ENCODE measurements at places on chromosomes 1 and 21.

GRCh38 chr1:27298632-27299384 lies 23.2 kb upstream of the TMEM222 start:
- H3K27ac ChIP-seq = no peak overlapping the region
- no peaks in the 10 kb centered on the region for H3K4me1 ChIP-seq
- H3K27me3 ChIP-seq = no peaks in the 10 kb centered on the region
- H3K4me3 ChIP-seq = no peak overlapping the region
- no peaks in the 10 kb centered on the region for H3K36me3 ChIP-seq

DNA sequence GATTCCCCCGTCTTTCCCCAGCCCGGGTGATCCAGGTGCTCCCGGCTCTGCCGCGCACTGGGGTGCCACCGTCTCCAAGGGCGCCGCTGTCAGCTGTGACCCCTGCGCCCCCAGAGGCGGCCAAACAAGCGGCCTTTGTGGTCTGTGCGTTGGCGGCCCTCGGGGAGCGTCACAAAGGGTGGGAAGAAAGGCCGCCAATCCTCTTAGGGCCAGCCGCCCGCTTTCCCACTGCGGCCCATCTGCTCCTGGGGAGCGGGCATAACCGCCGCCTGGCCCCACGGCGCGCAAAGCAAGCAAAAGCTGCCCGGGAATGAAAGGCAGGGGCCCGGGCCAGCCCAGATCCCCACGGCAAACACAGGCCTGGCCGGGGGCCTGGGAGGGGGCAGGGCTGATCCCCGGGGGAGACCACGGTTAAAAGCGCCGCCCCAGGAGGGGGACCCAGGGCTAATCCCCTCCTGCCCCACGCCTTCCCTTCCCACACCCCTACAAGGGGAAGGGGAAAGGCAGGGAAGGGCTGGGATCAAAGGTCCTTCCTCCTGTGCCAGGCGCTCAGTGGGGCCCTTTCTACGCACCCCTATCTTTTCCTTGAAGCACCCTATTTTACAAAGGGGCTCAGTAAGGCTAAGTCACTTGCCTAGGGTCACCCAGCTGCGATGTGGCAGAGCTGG lies 24.0 kb downstream of the C1QB start:
- no peak for DNase-seq
- H3K4me1 ChIP-seq = no peaks in the 10 kb centered on the region
- H3K27ac ChIP-seq = no peak overlapping the region

DNA sequence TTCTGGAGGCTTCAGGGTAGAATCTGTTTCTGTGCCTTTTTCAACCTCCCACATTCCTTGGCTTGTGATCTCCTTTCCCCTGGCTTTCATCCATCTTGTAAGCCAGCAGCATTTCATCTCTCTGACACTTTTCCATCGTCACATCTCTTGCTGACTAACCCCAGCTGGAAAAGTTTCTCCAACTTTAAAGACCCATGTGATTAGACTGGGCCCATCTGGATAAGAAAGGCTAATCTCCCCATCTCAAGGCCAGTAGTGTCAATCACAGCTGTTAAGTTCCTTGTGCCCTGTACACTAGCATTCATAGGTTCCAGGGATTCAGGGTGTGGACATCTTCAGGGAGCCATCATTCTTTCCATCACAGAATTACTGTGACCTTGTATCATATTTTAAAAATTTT lies 452.1 kb downstream of the TTLL7 start:
- H3K36me3 ChIP-seq = no peaks in the 10 kb centered on the region
- H3K27me3 ChIP-seq = no peaks in the 10 kb centered on the region
- H3K27ac ChIP-seq = no peak overlapping the region
- H3K4me1 ChIP-seq = no peaks in the 10 kb centered on the region

DNA sequence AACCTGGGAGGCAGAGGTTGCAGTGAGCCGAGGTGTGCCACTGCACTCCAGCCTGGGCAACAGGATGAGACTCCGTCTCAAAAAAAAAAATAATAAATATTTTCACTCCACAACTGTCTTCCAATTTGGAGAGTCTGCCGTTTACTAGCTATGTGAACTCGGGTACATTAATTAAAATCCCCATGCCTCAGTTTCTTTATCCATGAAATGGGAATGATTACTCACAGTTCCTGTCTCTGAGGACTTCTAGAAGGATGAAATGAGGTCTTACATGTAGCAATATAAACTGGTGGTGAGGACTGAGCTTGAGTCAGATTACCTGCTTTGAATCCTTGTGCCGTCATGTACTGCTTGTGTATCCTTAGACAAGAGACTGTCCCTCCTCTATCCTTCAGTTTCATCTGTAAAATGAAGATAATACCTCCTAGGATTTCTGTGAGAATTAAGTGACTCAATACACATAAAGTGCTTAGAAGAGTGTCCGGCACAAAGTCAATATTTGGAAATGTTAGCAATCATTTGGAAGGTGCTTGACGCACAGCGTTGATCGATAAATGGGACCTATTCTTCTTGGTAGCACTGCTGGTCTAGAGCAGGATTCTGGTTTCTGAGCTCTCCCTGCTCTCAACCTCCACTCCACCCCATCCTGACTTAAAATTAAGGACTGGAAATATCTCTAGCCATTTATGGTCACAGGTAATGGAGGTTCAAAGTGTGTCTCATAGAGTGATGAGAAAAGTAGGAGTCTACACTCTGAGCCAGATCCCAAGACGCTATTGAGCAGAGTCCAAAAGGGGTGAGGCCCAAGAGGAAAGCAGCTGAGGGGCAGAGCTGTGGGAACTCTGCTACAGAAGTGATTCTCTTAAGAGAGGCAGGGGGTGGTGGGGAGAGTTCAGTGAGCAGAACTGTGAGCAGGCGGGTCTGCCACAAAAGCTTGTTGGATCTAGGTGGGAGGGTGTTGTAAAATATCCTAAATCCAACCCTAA lies 11.6 kb upstream of the DDI2 start:
- no peaks in the 10 kb centered on the region for H3K27me3 ChIP-seq
- H3K4me1 ChIP-seq = 0 out of 2 replicates have a peak, but pooled peaks cover 10% of the 10 kb centered on the region
- no peak for DNase-seq

- no peak overlapping the region for H3K4me3 ChIP-seq
- peaks cover 37% of the 10 kb centered on the region for H3K4me1 ChIP-seq
- no peaks in the 10 kb centered on the region for H3K27me3 ChIP-seq
- no peak overlapping the region for H3K27ac ChIP-seq
- H3K36me3 ChIP-seq = no peaks in the 10 kb centered on the region
- DNase-seq = no peak
These were observed 61.1 kb upstream of the GNG4 start for GRCh38 chr1:235710687-235711086.

DNA sequence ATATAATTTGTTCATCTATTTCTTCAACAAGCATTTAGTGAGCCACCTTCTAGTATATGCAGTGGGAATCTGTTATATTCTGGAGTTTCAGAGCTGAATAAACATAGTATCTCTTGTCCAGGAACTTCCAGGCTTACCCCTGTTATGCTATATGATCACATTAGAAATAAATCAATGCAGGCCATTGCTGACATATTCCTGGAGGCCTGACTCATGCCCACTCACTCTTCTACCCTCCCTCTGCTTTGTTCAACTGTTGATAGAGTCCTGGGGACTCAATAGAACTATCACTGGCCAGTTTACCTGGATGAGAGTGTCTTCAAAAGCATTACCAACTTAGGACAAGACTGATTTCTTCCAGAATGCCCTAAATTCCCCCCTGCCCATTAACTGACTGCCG lies 29.3 kb upstream of the SRSF10 start:
- peaks cover 23% of the 10 kb centered on the region for H3K4me1 ChIP-seq
- no peak overlapping the region for H3K27ac ChIP-seq
- no peaks in the 10 kb centered on the region for H3K27me3 ChIP-seq
- H3K4me3 ChIP-seq = no peak overlapping the region
- peak; percentile 53 for DNase-seq

GRCh38 chr1:17798799-17799382 lies 43.8 kb downstream of the ACTL8 start:
- no peaks in the 10 kb centered on the region for H3K36me3 ChIP-seq
- no peaks in the 10 kb centered on the region for H3K4me1 ChIP-seq
- no peak overlapping the region for H3K27ac ChIP-seq
- DNase-seq = no peak
- no peak overlapping the region for H3K4me3 ChIP-seq

- no peaks in the 10 kb centered on the region for H3K4me1 ChIP-seq
- no peak for DNase-seq
- H3K27ac ChIP-seq = no peak overlapping the region
- no peak overlapping the region for H3K4me3 ChIP-seq
These were observed 14.3 kb upstream of the NASP start for GRCh38 chr1:45569571-45569961.

GRCh38 chr1:111938123-111938522 lies 51.3 kb downstream of the KCND3 start:
- peaks cover 68% of the 10 kb centered on the region for H3K27me3 ChIP-seq
- DNase-seq = no peak
- no peak overlapping the region for H3K27ac ChIP-seq
- H3K4me1 ChIP-seq = no peaks in the 10 kb centered on the region
- H3K36me3 ChIP-seq = no peaks in the 10 kb centered on the region
- H3K4me3 ChIP-seq = no peak overlapping the region

DNA sequence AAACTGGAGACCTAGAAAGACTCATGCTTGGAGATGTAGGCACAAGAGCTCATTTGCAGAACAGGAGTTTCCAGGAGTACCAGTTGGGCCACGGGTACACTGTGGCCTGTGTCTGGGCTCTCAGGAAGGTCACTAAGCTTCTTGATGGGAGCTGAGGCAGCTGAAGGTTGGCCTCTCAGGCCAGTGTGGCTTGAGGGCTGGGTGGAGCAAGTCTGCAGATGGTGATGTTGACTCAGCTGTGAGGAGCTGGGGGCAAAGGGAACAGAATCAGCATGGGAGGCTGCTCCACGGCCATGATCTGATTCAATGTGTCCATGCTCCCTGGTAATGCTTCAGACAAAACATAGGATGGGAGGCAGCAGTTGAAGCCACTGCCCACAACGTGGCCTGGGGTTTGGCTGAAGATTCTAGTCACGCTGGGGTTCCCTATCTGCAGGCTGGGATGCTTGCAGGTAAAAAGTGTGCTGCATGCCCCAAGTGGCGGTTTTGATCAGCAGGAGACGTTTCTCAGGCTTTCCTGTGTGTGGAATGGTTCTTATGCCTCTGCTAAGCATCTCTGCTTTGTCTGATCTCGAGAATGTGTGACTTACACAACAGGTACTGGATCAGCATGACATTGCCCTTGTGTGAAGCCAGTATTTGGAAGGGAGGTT lies 15.4 kb upstream of the TENT5C start:
- DNase-seq = peak; percentile 48
- H3K27me3 ChIP-seq = no peaks in the 10 kb centered on the region
- H3K27ac ChIP-seq = no peak overlapping the region
- no peak overlapping the region for H3K4me3 ChIP-seq
- peaks cover 21% of the 10 kb centered on the region for H3K4me1 ChIP-seq
- H3K36me3 ChIP-seq = no peaks in the 10 kb centered on the region

GRCh38 chr1:199510314-199510713 lies 517.2 kb upstream of the NR5A2 start:
- no peaks in the 10 kb centered on the region for H3K4me1 ChIP-seq
- no peak overlapping the region for H3K27ac ChIP-seq
- H3K36me3 ChIP-seq = no peaks in the 10 kb centered on the region

GRCh38 chr21:43979654-43980053 lies 32.5 kb upstream of the TRAPPC10 start:
- no peak overlapping the region for H3K27ac ChIP-seq
- no peaks in the 10 kb centered on the region for H3K27me3 ChIP-seq
- no peaks in the 10 kb centered on the region for H3K4me1 ChIP-seq
- no peaks in the 10 kb centered on the region for H3K36me3 ChIP-seq
- H3K4me3 ChIP-seq = no peak overlapping the region

DNA sequence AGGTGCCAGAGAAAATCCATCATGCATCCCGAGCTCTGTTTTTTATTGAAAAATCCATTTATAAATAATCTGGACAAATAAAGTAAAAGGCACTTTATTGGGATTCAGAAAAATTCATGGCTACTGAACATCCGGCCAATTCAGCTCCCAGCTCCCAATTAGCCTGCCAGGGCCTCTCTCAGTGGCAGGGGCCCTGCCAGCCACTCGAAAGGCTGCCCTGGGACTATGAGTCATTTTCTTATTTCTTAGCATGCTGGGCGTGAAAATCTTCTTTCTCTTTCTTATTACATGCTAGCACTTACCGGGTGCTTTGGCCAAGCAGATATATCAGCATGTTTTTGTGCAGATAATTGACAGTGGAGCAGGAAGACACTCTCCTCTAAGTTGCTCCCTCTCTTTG lies 283.3 kb downstream of the CAMTA1 start:
- no peak overlapping the region for H3K4me3 ChIP-seq
- no peaks in the 10 kb centered on the region for H3K36me3 ChIP-seq
- peaks cover 31% of the 10 kb centered on the region for H3K27me3 ChIP-seq
- H3K27ac ChIP-seq = no peak overlapping the region
- H3K4me1 ChIP-seq = no peaks in the 10 kb centered on the region

- H3K4me1 ChIP-seq = no peaks in the 10 kb centered on the region
- DNase-seq = peak; percentile 55
- no peak within 1 kb of the TSS for H3K4me3 ChIP-seq
- no peaks in the 10 kb centered on the region for H3K36me3 ChIP-seq
These were observed at the start of gene TTC34 for GRCh38 chr1:2801535-2802291. Gene TTC34, minus strand, starts transcription at chr1:2801693. Its CDS starts 866 bp downstream, at chr1:2800827.

DNA sequence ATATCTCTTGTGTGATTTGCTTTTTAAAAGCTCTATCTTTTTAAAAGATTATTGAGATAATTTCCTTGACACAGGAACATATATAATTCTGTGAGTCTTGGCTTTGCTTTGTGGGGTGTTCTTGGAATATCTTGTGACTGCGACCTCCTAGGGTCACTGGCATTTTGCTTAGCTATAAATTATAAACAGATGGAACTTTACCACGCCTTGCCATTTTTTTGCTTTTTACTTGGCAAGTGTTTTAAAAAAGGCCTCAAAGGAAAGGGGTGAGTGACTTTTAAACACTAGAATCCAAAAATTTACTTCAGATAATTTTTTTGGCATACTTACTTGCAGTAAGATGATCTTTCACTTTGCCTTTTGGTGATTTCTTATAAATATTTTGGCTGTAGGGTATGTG lies 43.6 kb downstream of the ALG6 start:
- H3K27ac ChIP-seq = no peak overlapping the region
- no peak for DNase-seq
- no peaks in the 10 kb centered on the region for H3K36me3 ChIP-seq
- H3K27me3 ChIP-seq = no peaks in the 10 kb centered on the region

DNA sequence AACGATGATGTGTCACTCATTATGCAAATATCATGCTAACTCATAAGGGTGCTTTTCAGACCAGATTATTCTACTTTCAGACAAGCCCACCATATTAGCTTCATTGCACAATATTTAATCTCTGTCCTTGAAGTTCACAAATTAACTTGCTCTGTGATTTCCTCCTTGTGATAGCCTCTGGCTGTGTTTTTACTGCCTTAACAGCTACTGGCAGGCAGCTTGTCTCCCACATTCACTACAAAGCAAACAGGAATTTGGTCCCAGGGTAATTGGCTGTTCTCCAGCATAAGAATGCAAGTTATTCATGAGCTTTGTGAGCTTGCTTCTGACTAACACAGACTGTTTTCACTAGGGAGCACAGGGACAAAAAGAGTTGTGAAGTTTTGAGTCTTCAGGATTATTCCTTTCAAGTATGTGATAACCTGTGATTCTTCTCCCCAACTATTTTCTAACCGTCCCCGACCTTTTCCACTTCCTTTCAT lies 87.9 kb upstream of the HMCN1 start:
- H3K27me3 ChIP-seq = no peaks in the 10 kb centered on the region
- H3K36me3 ChIP-seq = no peaks in the 10 kb centered on the region
- H3K4me3 ChIP-seq = no peak overlapping the region
- peak; percentile 78 for DNase-seq
